CD4-positive, alpha-beta T cell treated with Interleukin-15 for 1 hour (primary cell): ENCODE measurements at places on chromosomes 4 and X.

DNA sequence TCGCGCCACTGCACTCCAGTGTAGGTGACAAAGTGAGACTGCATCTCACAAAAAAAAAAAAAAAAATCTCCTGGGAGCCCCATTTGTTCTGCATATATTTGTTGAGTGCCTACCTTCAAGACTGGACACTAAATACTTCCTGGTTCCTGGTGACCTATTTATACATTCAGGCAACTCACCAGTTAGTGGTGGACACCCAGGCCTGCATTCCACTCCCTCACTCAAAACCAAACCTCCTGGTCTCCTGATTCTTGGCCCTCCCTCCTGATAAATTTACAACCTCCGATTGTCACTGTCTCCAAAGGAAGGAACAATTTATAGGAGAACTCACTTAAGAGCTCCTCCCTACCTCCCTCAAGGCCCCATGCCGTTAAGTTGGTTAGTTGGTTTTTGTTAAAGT, 3.1 kb downstream of the SYAP1 start:
- no peak for DNase-seq

DNA sequence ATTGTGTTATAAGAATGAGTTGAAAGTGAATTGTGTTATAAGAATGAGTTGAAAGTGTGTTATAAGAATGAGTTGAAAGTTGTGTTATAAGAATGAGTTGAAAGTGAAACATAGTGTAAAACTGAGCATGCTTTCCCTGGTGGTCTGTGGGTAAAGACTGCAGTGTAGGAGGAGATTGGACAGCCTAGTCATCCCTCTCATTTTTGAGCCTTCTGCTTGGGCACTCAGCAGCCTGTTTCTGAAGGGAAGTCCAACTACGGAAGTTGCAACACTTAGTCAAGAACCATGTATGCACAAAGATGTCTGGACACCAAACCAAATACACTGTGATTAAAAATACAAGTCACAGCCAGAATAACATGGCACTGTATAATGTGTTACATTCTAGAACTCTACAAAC, 72.6 kb downstream of the ANK2 start:
- no peak for DNase-seq

- DNase-seq = no peak
These were observed 119.5 kb downstream of the PJA1 start for GRCh38 chrX:69045616-69046345.

DNA sequence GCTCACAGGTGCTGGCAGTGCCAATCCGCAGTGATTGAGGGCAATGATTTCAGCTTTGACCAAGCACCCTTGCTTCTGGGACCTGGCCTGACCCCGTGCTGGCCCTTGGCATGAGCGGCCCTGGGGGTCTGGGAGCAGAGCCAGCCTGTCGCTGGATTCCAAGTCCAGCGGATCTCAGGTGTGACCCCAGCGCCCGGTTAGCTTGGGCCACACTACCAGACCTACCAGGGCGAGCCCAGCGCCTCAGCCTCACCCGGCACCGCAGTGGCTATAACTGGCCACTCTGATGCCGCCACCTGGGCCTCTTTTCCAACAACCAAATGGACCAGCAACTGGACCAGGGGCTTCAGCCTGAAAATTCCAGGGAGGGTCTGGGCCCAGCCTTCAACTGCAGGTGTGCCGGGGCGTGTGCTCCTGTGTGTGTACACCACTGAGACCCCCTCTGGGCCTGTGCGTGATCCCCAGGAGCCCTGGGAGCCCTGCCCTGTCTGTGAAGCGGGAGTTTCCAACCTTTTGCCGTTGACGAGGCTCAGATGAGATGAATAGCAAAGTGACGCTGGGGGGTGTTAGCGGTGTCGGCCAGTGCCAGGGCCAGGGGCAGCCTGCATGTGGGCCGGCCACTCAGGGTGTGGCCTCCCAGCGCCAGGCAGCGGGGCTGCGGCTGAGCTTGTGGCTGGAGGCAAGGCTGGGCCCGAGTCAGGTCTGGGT, 658 bp downstream of the SH3TC1 start:
- no peak for DNase-seq

- no peak for DNase-seq
These were observed 51.4 kb upstream of the ZFP42 start for GRCh38 chr4:187944179-187944578.

DNA sequence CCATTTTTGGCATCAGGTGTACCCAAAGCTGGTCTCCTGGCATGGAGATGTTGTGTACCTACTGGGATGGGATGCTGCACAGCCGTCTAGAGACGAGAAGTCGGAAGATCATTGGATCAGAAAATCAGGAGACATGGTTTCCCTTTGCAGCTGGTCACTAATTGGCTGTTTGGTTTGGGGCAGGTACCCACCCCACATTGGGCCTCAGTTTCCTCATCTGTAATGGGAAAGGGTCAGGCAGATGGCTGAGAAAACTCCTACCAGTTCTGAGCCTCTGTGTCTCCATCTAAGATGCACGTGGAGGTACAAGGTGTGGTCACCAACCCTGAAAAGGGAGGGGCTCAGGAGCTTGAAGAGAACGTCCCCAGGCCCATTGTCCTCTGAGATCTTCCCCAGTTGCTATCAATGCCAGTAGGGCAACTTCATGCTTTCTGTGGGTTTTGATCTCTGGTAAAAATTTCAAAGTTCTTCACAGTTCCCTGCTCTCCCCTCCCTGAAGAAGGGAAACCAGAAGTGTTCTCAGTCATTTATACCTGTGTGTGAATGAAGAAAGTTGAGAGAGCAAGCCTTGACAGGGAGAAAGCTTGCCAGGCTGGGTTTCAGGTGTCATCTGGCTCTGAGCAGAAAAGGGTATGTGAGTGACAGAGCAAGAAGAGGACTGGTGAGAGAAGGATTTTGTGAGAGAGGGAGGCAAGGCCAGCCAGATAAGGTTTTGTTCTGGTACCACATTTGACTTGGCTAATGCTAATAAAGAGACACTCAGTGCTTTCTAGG, 15.1 kb downstream of the TSC22D3 start:
- no peak for DNase-seq

- no peak for DNase-seq
These were observed 1.1 kb downstream of the SOWAHB start for GRCh38 chr4:76896614-76897535.

DNA sequence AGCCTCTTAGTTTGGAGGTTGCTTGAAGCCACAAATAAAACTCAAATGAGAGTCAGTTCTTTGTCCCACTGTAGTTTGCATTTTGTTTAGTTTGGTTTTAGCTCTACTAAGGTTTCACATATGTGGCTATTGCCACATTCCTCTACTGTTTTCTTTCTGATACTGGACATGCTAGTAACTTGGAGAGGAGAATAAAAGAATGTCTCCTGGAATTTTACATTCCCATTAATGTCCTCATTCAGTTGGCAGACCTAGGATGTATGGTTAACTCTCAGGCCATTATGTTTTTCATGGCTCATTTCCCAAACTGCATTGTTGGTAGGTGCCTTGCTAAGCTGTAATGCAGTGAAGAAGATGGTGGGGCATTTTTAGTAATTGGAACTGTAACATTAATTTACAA, 29.9 kb downstream of the UPRT start:
- no peak for DNase-seq

- no peak for DNase-seq
These were observed 54.3 kb upstream of the STIM2 start for GRCh38 chr4:26806331-26806730.

GRCh38 chrX:151609222-151609621, 45.7 kb downstream of the PASD1 start:
- no peak for DNase-seq

- no peak for DNase-seq
These were observed 122.2 kb downstream of the UBE2K start for GRCh38 chr4:39820186-39820585.

- no peak for DNase-seq
These were observed 55.6 kb downstream of the STIM2 start for GRCh38 chr4:26916195-26916594.

GRCh38 chr4:79598214-79598613, 190.2 kb upstream of the GK2 start:
- no peak for DNase-seq

DNA sequence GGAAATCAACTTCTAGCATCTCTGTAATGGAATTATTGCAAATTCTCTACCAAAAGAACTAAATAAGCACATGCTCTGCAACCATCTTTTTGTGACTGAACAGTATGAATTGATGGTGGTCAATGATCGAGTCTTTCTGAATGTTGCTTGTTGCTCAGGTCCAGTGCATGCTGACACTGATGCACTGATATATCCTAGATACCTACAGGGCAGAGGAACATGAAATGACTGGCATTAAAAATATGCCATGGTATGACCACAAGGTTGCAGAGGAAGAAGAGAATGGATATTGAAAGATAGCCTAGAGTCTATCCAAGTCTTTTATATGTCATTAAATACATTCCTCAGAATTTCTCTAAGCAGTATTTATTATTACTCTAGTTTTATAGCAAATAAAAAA, 692.8 kb upstream of the TENM3 start:
- no peak for DNase-seq

DNA sequence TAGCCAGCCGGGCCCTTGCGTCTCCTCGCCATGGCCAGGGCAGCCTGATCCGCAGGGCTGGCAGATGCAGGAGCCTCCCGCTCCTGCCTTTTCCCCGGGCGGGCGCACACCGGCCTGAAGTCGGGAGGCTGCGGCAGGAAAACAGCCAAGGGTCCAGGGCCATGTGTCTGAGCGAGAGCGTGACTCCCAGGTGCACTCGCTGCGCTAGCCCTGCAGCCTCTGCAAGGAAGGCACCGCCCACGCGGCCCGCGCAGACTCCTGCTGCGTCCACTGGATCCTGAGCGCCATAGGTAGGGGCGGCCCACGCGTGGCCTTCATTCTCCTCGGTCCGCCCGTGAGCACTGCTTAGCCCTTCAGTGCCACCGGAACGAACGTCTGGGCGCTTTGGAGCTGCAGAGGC, 379.9 kb downstream of the TRAM1L1 start:
- no peak for DNase-seq

GRCh38 chr4:124640022-124640730, 72.4 kb downstream of the ANKRD50 start:
- no peak for DNase-seq

- no peak for DNase-seq
These were observed 1.2 kb downstream of the NLGN4X start for GRCh38 chrX:6227453-6227835.

DNA sequence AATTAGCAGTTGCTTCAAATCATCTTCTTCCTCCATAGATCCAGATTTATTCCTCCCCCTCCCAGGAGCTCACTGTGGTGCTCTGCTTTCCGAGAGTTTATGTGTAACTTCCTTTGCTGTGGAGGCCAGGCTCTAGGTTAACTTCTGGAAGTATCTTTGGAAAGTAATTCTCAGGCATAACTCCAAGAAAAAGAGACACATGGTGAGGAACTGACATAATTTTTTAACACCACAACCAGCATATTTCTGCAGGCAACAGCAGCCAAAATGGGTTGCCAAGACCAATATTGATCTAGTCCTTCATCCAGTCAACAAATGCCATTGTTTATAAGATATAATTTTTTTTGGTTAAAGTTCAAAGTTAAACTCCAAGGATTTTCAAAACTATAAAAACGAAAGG, 114.5 kb upstream of the RBPJ start:
- DNase-seq = no peak

DNA sequence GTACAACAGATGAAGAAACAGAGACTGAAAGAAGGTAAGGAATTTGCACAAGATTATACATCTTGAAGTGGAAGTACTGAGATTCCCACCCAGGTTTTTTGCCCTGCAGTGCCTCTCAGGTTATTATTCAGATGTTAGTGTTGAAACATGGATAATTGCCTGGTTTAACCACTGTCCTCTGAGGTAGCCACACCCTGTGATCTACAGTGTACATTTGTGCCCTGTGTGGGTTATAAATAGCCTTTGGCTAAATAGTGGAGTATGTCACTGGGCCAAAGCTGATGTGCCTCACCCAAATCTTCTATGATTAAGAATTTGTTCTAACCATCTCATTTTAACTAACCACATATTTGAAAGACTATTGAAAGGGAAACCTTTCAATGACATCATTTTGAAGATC, 5.4 kb upstream of the ASB5 start:
- DNase-seq = no peak

DNA sequence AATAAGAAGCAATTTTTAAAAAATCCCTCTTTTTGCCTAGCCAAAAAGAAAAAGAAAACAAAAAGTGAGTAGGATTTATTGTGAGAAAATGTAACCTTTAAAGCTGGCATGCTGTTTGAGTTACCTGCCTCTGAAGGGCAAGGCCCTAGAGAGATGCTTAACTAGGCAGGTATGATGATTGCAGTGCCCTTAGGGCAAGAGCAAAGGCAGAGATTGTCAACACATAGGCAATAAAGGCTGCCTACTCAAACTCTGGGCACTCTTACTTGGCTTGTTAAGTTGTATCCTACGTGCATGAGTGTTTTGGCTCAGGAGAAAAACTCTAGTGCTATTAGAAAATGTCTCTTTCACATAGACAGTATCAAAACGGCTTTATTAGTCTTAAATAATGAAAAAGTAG, 306.0 kb downstream of the RPA4 start:
- DNase-seq = no peak

GRCh38 chr4:89331686-89332544, 24.3 kb upstream of the GPRIN3 start:
- DNase-seq = no peak

GRCh38 chr4:168421671-168422070, 58.6 kb downstream of the DDX60L start:
- no peak for DNase-seq

DNA sequence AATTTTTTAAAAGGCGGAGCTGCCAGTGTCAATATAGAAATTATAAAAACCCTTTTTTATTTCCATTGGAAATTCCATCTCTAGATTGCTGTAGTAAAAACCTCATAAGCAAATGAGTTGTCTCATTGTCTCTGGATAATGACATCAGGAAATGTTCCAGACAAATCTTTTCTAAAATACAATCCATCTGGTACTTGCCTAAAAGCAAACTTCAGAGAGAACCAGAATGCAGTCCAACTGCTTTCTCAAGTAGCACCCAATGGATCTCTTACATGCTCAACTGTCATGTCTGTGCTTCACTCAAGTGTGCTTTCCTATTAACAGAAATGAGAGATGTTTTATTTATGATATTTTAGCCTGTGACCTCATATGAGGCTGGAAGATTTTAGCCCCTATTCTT, 399.6 kb upstream of the NDST3 start:
- DNase-seq = no peak

DNA sequence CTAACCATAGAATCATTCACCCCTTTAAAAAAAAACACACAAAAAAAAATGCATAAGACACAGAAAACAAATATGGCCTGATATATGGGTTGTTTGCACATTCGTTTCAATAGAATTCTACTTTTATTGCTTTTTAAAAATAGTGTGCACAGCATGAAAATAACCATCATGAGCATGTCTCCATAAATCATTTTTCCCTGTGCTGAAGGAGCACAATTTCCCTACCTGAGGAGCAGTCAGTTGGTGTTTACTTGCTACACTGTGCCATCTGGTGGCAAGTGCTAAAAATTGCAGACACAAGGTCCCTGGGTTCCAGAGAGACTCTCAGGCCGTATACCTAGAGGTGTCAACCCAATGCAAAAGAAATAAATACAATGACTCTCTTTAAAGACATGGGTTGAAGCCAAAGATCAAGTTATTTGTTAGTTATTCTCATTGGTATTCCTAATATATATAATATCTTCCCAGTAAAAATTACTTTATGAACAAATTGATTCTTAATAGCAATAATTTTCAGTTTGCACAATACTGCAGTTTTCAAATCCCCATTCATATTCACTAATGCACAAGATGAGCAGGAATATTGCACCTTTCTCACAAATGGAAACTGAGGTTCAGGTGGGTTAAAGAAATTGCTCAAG, 551.4 kb downstream of the IQCM start:
- no peak for DNase-seq

GRCh38 chr4:53779025-53779424, 187.7 kb upstream of the LNX1 start:
- no peak for DNase-seq
